ENCODE measurements at places on chromosomes 5 and 9. TPM values are rescaled to one million over a fixed set of nuclear protein-coding genes. Genes with fewer than 3 reads are reported as not detected.

PHYHD1 gene
- total RNA-seq: 44.8 TPM

DNA sequence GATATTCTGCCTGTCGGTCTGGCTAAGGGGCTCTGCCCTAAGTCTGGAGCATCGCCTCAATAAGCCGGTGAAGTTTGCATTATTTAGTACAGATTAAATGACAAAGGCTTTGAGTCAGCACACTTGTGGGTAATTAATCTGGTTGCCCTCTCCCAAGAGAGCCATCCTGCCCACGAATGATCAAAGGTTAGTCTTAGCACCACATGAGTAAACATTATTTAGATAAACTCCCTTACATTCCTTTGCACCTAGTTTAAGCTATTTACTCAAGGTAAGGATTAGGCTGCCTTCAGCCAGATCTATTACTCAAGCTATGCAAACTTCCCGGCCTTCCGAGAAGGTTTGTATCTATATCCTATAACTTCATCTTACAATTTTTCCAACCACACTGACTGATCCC, 572.1 kb downstream of the CHSY3 start:
- no peak overlapping the region for H3K4me3 ChIP-seq
- H3K27me3 ChIP-seq: no peaks in the 10 kb centered on the region
- no peak overlapping the region for H3K27ac ChIP-seq
- no peaks in the 10 kb centered on the region for H3K4me1 ChIP-seq

- H3K4me3 ChIP-seq: no peak overlapping the region
- no peak overlapping the region for H3K27ac ChIP-seq
- no peak for DNase-seq
- H3K4me1 ChIP-seq: no peaks in the 10 kb centered on the region
Measured at GRCh38 chr9:69718218-69718617, 41.6 kb downstream of the PTAR1 start.

N4BP3 gene
- 4.9 TPM for total RNA-seq
